Caco-2 (cell line): ENCODE measurements at places on chromosomes 1 and 21. TPM values are rescaled to one million over a fixed set of nuclear protein-coding genes. Genes with fewer than 3 reads are reported as not detected.

Gene TSPEAR
- 0.12 and 0.32 TPM in 2 replicates for total RNA-seq

Gene NHLH1
- 0.28 and 0.36 TPM in 2 replicates for total RNA-seq

DNA sequence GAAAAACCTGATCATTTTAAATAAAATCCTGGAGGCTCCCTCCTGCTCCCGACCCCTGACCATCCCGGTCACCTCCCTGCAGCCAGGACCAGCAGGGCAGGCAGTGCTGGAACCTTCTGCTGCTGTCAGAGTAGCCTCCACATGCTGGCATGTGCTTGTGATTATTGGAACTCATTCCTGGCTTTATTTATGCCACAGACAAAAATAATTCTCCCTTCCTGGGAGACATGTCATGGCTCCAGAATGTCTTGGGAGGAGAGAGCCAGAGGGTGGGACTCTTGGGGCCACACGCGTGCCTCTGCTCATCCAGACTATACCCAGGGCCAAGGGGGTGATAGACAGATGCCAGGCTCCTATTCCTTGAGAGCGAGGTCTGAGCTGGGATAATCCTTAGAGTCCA lies 183.6 kb upstream of the RAB4A start:
- DNase-seq, result no peak

DNA sequence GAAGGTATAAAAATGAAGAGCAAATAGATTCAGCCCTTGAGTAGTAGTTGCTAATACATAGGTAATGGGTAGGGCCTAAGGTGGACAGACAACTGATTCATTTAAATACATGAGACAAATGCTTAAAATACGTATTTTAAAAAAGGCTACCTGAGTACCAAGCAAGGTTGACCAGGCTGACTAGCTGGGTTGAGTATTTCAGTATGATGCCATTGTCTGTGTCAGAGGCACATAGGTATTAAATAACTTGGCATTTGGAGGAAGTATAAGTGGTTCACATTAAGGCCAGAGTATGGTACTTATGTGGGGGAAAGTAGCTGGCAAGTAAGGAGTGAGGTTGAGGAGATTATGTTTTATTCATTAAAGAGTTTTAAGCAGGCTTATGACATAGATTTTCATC lies 19.4 kb downstream of the NEK7 start:
- DNase-seq, result no peak

DNA sequence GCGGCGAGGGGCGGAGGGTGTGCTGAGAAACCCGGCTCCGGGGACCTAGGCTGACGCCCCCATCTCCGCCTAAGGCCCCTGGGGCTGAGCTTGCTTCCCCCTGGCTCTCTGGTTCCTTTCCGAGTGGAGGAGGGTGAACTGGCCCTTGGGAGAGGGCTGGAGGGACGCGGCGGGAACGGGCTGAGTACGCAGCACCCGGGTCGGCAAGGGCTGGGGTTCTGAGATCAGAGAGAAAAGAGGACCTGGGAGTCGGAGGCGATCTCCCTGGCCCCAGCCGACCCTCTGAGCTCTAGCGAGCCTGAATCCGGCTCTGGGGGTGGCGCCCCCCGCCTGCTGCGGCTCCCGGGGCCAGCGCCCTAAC lies 270.8 kb downstream of the FOXD2 start:
- no peak for DNase-seq
